ENCODE measurements at places on chromosomes 7 and 10.
A peak's percentile ranks its signal among the peaks of the same experiment; 100 is the strongest.

- peak; percentile 65 for DNase-seq
These were observed 10.0 kb downstream of the ZCCHC24 start for GRCh38 chr10:79435271-79436065.

DNA sequence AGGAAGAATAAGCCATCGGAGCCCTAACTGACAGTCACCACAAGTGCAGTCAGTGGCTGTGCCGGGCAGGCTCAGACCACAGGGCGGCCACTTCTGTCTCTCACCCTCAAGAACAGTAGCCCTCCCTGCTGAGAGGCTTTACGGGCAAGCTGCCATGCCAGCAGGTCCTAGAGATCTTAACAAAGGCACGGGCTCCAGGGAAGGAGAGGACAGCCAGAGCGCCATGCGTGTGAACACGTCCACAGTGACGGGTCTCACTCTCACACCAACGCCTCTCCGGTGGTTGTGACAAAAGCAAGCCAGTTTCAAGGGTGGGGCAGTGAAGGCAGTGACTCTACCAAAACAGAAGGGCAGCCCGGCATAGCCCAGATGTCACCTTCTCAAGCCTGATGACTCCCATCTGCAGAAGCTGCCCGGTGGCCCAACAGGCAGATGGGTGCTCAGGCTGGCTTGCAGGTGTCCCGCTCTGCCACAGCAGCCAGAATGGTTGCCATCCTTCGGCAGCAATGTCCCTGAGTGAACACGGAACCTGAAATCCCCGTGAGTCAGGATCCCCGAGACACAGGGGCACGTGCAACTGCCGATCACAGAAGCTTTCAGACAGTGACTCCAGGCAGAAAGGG, 102.0 kb downstream of the FAM53B start:
- no peak for DNase-seq

GRCh38 chr7:82700741-82701140, 257.2 kb upstream of the CACNA2D1 start:
- DNase-seq: no peak

- no peak for DNase-seq
These were observed 55.9 kb downstream of the KCNMA1 start for GRCh38 chr10:77581738-77582137.

DNA sequence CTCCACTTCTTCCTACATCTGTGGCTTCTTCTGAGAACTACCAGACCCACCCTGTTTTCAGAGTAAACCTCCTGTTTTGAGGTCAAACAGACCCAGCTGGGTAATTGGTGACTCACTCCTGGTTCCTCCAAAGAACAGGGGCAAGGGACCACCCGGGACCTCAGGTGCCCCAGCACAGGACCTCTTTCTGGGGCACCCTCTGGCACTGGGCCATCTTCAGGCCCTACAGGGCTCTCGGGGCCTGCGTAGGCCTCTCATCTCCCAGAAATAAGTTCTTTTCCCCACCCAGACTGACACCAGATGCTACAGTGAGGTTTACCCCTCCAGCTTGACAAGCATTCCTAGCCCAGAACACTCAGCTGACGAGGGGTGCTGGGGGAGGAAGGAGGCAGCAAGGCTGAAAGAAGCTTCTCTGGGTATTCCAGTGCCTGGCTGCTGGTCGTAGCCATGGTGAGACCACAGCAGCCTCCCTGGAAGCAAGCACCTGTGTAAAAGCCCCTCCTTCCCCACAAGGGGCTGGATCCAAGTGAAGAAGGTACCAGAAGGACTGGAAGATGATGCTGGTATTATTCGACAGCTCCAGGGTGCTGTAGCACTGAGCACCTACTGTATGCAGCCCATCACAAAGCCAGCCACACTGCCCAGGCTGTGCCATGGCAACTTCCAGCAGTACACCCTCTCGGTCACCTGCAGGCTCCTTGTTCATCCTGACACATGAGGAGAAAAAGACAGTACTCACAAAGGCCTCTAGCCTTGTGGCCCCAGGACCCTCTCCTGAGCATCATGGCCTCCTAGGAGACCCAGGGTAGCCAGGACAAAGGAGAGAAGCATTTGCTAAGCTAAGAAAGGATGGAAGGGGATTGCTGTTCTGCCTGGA, 47.4 kb downstream of the ALOX5 start:
- DNase-seq: no peak

- no peak for DNase-seq
These were observed 17.8 kb downstream of the GRK5 start for GRCh38 chr10:119225083-119225658.

GRCh38 chr10:44306762-44307161, 78.1 kb downstream of the CXCL12 start:
- no peak for DNase-seq

DNA sequence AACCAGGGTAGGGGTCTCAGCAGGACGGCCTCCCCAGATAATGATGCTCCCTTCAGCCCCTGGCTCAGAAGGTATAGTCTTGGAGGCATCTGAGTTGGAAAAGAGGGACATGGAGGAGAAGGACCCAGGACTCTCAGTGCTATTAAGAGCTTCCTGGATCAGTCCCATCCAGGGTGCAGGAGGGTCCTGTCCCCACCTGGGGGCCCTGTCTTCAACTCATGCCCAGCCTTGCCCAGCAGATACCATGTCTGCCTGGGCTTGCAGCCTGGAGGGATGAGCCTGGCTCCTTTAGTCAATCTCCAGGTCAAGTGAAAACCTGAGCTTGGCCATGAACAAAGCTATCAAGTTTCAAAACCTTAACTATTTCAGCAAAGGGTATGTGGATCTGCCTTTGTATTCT, 67.6 kb downstream of the PRTFDC1 start:
- no peak for DNase-seq

GRCh38 chr7:6159097-6159483, 113.3 kb downstream of the CYTH3 start:
- no peak for DNase-seq

DNA sequence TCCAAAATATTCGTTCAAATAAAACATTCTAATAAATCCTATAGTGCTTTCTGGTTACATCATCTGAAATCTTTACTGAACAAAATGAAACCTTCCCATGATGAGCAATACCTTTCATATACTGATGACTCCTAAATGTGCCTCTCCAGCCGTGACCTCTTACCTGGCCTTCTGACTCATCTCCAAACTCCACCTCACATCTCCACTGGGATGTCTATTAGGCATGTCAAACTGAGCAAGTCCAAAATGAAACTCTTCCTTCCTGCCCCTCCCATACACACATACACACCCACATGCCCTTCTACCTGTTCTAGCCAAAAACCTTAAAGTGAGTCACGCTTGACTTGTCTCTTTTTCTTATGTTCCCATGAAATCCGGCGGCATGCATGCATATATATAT, 22.9 kb downstream of the GSAP start:
- DNase-seq: peak; percentile 56

- DNase-seq: no peak
These were observed 48.7 kb downstream of the BPGM start for GRCh38 chr7:134695321-134695860.

- DNase-seq: no peak
These were observed 49.3 kb upstream of the KCNIP2 start for GRCh38 chr10:101892782-101893391.

GRCh38 chr10:104639590-104640338, 1.3 kb upstream of the SORCS3 start:
- no peak for DNase-seq

GRCh38 chr10:63521416-63522276, 445 bp downstream of the REEP3 start:
- peak; percentile 76 for DNase-seq

DNA sequence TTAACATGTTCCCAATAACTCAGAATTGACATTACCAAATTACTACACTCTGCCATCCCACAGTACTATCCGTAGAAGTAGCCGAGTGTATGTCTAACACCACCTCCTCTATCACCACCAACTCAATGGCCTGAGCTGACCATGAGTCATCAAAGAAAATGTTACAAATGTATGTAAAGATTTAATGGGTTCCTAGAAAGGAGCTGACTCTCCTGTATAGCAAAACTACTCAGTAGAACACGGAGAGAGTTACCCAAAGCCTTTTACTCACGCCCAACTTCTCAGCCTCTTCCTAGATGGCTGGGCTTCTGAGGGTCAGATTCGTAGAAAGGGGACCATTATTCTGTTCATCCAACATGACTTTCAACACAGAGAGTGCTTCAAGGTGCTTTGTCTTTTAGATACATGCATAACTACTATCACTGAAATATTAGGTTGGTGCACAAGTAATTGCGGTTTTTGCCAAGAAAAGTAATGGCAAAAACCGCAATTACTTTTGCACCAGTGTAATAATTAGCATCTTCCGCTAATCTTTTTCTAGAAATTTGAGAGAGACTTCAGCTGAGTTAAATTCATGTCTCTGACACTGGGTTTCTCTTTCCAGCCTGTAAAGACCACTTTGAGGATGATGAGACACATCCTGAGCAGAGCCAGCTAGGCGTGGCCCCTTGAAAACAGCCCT, 24.0 kb upstream of the NANOS1 start:
- DNase-seq: peak; percentile 39

DNA sequence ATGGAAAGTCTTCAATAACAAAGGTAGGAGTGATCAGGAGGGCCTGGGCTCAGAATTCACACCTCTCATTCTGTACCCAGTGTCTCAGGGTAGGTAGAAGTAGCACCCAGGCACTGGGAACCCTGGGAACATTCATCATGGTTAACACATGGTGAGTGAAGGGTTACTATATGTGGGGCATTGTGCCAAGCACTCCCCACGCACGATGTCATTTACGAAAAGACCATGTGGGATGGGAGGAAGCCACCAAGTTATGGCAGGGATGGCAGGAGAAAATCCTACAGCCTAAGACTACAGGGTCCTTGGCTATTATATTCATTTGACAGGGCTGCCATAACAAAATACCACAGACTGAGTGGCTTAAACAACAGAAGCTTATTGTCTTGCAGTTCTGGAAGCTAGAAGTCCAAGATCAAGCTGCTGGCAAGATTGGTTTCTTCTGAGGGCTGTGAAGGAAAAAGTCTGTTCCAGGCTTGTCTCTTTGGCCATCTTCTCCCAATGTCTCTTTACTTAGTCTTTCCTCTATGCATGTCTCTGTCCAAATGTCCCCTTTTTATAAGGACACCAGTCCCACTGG, 27.7 kb upstream of the DDIT4 start:
- no peak for DNase-seq

DNA sequence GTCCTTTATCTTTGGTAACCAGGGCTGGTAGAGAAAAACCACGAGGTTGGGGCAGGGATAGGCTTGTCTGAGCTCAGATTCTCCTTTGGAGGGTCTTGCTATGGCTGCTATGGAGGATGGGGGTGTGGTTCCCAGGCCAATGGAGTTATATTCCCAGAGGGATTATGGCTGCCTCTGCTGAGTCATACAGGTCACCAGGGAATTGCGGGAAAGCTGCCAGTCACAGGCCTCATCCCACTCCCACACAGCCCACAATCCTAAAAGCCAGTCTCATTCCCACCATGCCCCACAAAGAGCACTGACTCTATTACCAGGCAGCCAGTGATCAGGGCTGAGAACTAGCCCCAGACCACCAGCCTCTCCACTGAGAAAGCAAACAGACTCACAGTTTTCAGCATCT, 316.6 kb upstream of the TMEM229A start:
- DNase-seq: peak; percentile 25

GRCh38 chr7:111083413-111083812, 7.5 kb upstream of the LRRN3 start:
- DNase-seq: peak; percentile 88

DNA sequence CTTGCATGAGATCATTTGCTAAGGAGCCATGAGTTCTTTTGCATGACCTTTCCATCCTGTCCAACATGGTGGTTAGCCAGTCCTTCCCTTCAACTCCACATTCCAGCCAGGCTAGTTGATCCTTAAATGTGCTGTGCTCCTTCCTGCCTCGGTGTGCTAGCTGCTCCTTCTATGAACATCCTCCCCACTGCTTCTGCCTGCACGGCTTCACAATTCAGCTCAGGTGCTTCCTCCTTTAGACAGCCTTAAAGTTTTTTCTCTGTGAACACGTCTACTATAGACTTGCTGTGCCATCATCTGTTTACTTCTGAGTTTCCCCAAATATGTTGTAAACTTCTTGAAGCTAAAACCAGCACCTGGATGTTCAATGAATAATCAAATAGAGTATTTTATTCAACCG, 95.5 kb downstream of the OTUD1 start:
- no peak for DNase-seq

- DNase-seq: no peak
These were observed 1128.4 kb downstream of the SORCS3 start for GRCh38 chr10:105769248-105770184.

DNA sequence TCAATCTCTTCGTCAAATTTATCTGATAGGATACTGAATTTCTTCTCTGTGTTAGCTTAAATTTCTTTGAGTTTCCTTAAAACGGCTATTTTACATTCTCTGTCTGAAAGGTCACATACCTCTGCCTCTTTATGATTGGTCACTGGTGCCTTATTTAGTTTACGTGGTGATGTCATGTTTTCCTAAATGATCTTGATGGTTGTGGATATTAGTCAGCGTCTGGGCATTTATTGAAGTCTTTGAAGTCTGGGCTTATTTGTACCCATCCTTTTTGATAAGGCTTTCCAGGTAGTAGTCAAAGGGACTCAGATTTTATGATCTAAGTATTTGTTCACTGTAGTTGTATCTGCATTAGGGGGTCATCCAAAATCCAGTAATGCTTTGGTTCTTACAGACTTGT, 1407.5 kb upstream of the LRRTM3 start:
- DNase-seq: no peak

DNA sequence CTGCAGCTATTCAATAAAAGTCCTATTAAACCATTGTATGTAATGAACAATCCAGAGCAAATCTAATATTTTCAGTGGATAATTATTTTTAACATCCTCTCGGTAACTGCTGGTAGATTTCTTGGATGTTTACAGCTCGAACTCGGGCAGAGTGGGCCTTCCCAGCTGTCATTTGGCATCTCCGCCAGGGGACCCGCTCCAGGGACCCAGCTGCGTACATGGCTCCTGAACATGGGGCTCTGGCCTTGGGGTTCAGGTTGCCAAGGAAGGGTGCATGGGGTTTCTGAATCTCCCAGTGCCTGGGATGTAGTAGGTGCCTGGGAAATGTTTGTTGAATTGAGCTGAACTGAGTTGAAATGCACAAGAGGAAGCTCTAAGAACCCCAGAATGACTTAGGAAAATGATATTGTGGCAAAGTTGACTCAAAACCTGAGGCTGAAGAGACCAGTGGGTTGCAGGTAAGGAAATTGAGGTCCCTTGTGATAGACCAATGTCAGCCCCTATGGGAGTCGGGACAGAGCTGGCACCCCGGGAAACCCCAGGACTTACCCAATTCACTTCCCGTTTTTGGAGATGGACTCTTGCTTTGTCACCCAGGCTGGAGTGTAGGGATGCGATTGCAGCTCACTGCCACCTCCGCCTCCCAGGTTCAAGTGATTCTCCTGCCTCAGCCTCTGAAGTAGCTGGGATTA, 228.4 kb downstream of the CUX1 start:
- no peak for DNase-seq

- DNase-seq: peak; percentile 58
These were observed 1002.9 kb upstream of the KCND2 start for GRCh38 chr7:119270045-119270464.

DNA sequence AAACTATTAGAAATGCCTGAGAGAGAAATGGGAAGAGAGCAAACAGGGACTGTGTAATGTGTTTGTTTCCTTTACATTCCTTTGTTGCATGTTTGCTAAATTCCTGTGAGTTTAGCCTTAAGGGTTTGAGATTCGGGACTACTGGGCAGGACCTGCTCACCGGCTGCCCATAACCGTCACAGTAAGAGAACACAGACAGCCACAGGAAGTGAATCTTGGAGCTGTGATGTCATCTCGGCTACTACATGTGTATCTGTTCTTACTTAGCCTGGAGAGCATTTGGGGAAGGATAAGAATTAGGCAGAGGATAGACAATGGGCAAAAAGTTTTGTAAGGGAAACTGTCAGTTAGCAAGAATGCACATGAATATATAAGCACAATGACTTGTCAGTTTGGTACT, 485.1 kb upstream of the KLF6 start:
- peak; percentile 34 for DNase-seq
